Stimulated activated CD4-positive, alpha-beta T cell treated with anti-CD3 and anti-CD28 coated beads, Interleukin-12 subunit alpha, Interleukin-12 subunit beta, amount 100 ng/mL, for 48 hours (primary cell): ENCODE measurements at places on chromosomes 5 and 9.

- DNase-seq = no peak
These were observed 257.8 kb downstream of the BNC2 start for GRCh38 chr9:16612627-16613026.

GRCh38 chr9:74358959-74359358 is 138.2 kb upstream of the RORB start:
- no peak for DNase-seq

- DNase-seq = no peak
These were observed 65.8 kb downstream of the ISL1 start for GRCh38 chr5:51449026-51449425.

GRCh38 chr9:114454652-114455051 is 50.6 kb downstream of the WHRN start:
- DNase-seq = no peak

DNA sequence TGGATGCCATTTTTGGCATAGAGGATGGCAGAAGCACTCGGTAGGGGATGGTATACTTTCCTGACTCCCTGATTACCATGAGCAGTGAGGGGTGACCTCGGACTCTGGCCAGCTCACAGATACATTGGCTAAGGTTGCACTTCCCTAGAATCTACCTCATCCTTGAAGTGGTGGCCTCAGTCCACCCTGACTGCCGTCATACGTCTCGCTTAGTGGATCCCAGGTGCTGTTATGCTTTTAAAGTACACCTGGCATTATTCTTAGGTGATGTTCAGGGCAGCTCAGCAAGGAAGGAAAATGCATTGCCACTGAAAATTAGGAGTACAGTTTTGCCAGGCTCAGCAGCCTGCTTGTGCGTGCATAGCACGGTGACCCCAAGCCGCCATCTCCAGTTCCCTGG is 87.3 kb downstream of the SYK start:
- DNase-seq = no peak

DNA sequence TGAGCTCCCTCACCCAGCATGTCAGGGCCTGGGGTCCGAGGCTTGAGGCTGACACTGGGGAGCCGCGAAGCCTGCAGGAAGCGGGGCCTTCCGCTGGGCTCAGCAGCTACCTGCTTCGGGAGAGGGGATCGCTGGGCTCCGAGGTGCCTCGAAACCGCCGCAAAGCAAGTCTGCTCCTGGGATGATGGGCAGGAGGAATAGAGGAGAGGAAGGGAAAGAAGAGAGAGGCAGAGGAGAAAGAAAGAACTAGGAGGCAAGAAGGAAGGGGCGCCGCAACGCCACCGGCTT is 1.5 kb upstream of the PRDM12 start:
- DNase-seq = no peak

- no peak for DNase-seq
These were observed 830 bp downstream of the ADAMTSL1 start for GRCh38 chr9:18474783-18475182.

GRCh38 chr9:17191082-17191481 is 56.2 kb downstream of the CNTLN start:
- DNase-seq = no peak

- DNase-seq = peak; percentile 39
These were observed 11.3 kb downstream of the AHRR start for GRCh38 chr5:332843-333242.

- DNase-seq = no peak
These were observed 29.7 kb downstream of the FNBP1 start for GRCh38 chr9:130013326-130013725.

GRCh38 chr9:78127279-78128225 is 95.9 kb upstream of the GNAQ start:
- DNase-seq = no peak

DNA sequence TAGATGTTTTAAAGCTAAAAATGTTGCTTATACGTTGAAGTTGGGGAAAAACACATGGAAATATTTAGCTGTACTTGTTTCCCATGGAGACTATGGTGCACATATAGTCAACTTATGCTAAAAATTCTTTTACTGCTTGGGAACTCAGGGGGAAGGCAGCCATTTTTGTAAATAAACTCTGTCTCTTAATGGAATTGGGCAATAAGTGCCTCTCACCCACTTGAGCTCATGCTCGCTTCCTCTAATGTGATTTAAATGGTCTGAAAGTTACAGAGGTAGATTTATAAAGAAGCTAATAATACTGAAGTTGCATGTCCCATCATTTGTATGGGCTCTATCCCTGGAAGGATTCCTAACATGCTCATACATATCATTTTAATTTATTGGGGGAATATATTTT is 523.8 kb downstream of the RASEF start:
- DNase-seq = no peak

GRCh38 chr5:36854402-36855140 is 22.0 kb upstream of the NIPBL start:
- DNase-seq = no peak

DNA sequence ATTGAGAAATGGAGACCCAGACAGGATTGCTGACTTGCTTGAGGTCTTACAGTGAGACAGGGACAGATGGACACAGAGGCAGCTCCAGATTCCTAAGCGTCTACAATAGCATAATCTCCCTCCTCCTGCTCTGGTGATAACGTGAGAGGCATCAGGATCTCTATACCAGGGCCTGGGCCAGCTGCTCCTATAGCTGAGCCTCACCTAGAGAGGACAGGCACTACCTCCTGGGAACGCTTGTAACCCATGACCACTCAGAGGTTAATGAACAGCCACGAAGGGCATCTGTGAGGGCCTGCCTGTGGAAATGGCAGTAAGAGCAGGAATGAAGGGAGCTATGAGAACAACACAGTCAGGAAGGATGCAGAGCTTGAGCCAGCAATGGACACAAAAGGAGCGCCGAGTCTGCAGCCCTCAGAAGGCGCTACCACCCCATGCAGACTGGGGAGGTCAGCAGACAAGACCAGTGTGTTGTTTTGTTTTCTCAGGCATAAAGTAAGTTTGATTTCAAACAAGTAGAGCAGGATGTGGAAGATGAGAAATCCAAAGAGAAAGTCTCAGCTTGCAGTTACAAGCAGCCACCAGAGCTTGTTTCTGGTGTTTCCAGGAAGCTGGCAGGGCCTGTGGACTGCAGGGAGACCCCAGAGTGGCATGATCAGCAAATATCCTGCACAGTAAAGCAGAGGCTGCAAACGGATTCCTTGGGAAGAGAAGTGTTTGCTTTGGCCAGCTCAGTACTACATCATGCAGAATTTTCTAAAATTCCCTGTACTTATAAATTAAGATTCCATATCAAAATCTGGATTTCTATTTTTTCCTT is 17.4 kb downstream of the ANKS6 start:
- DNase-seq = no peak

DNA sequence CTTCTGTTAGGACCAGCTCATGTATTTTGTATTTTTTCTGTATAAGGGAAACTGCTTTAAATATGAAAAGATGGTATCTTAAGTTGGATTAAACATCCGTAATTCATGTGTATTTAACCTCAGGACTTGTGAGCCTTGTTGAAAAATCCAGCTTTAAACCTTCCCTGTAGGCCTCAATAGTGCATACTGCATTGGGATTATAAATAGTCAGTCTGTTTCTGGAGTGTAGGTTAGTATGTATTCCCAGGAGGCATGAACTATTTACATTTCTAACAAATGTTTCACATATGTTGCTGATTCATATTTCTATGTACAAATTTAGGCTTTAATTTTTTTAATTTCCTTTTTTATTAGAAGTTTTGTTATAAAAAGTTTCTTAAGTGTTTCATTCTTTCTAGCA is 137.9 kb upstream of the GRHPR start:
- DNase-seq = no peak

DNA sequence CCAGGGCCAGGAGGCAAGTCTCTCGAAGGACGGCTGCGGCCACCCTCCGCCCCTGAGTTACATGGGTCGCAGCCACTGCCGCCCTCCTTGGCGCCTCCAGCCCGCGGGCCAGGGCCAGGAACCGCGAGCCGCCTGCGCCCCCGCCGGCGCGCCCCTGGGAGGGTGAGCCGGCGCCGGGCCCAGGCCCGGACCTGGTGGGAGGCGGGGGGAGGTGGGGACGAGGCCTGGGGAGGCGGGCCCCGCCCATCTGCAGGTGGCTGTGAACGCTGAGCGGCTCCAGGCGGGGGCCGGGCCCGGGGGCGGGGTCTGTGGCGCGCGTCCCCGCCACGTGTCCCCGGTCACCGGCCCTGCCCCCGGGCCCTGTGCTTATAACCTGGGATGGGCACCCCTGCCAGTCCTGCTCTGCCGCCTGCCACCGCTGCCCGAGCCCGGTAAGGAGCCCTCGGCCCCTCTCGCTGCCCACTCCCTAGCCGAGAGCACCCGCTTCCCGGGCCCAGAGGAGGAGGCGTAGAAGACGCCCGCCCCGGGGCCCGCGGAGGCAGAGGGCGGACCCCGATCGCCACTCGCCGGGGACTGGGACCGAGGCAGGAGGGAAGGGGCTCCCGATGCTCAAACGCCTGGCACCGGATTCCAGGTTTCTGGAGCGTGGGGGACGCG is at the start of gene ASS1:
Gene ASS1 (plus strand): TSS at position 397 of the 657 bp plus-strand sequence. CDS start 7,268 bp downstream, outside the sequence.
- peak; percentile 27 for DNase-seq

DNA sequence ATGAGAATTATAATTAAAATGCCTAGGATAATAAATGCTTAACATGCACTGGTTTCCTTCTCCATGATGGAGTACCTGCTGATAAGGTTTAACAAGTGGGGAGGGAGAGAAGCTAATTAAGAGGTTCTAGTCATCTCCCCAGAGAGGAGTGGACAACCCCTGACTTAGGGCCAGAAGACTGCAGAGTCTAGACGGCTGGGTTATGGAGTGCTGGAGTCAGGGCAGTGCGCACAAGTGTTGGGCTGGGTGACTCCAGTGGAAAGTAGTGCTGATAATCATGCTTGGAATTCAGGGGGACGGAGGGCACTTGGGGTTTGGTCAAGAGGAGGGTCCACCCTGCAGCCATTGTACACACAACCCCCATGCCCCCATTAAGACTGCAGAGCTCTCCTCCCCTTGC is 32.8 kb upstream of the TGFBI start:
- DNase-seq = no peak

DNA sequence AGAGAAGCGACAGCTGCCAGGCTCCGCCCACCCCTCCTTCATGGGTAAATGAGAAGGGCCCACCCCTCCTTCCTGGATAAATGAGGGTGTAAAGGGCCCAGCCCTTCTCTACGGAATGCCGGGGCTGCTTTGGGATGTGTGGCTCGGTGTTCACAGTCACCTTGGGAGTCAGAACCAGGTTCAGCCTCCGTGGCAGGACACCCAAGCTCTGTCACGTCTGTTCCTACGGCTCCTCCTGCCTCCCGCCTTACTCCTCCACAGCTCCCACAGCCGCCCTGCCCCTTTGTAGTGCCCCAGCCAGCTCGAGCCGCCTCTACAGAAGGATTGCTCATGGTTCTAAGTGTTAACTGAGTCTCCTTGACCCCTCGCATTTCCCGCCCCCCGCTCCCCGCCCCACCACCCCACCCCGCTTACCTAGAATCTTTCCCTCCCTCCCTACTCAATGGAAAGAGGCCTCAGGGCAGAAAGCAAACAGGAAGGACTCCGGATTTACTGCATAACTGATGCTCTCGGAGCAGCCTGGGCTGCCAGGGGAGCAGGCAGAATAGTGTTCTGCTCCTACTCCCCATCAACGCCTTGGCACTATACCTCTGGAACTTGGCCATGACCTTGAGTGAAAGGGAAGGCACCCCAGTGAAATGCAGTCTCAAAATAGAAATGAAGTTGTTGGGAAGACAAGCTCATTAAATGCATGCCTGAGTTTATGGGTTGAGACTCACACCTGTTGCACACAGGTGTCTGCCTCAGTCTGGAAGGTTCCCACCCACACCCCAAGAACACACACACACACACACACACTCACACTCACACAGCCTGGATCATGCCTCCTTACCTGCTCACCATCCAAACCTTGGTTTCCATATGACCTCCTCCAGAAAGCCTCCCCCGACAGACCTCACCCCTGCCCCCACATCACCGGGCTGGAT is 59.6 kb downstream of the NEURL1B start:
- no peak for DNase-seq

- no peak for DNase-seq
These were observed 157.8 kb downstream of the SLCO4C1 start for GRCh38 chr5:102138243-102138653.

DNA sequence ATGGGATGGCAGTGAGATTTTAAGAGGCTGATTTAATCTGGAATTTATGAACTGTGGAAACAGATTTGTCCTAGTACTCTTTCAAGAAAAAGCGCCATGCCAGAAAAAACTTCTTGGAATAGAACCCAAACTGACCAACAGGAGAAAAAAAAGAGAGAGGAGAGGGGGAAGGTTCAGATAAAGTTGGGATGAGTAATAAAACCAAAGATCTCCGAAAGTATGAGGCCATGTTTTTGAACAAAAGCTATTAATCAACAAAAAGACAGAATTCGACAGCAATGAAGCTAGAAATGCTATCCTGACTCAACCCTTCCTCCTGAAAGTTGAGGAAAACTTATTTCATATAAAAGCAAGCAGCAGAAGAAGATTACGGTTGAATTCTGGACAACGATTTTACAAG is 135.5 kb downstream of the CEMIP2 start:
- no peak for DNase-seq

GRCh38 chr5:174693697-174694385 is 30.5 kb upstream of the MSX2 start:
- DNase-seq = no peak

DNA sequence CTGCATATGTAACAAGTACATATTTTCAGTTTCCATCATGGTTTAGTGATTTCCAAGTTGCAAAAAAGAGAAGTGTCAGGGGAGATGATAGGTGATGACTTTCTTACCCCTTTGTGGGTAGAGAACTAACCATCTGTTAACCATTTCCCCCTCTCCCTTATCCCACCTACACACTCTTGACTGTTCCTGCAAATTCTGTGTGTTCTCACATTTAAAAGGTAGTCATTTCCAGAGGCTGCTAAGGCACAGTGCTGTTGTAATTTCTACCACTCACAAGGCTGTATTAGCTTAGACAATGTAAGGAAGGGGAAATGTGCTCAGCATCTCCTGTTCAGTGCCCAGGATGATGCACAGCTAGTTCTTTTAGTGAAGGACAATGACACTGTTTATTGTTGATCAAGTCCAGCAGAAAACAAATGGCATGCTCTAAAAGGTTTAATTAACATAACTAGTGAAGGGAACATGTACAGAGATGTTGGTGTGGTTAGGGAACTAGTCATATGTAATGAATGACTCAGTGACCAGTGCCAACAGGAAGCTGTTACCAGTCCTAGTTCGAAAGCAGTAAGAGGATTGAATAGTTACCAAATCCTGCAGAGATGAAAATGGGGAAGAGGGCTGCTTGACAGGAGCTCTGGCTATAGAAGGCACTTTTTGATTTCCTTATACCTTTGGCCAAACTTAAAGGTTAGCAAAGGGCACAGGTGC is 165.1 kb downstream of the PLK2 start:
- no peak for DNase-seq
